Cortex of kidney (tissue), 1 donor: ENCODE measurements at places on chromosomes 16 and 17.

DNA sequence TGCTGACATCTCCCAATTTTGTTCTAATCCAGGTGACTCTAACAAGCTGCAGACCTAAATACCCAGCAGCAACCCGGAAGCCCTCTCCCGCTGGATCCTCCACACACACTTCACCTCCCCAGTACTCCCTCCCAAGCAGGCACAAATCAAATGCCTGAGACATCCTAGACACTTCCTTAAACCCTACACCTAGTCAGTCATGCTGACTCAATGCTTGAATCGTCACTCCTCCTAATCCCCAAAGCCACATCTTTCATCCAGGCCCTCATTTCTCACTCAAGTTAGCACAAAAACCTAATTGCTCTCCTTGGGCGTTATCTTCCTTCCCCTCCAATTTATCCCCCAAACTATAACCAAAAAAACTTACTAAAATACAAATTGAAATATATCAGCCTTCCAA is 32.7 kb downstream of the CMC2 start:
- no peak for DNase-seq

GRCh38 chr17:57401556-57402488 is 145.5 kb downstream of the MSI2 start:
- no peak for DNase-seq

- no peak for DNase-seq
Observed at GRCh38 chr16:89685916-89686315, 573 bp upstream of the CDK10 start.

- no peak for DNase-seq
Observed at GRCh38 chr17:30927756-30928155, 6.0 kb downstream of the ADAP2 start.

- no peak for DNase-seq
Observed at GRCh38 chr17:78923660-78924453, 1.3 kb downstream of the TIMP2 start.

GRCh38 chr17:62093188-62094155 is 28.4 kb upstream of the MED13 start:
- no peak for DNase-seq

DNA sequence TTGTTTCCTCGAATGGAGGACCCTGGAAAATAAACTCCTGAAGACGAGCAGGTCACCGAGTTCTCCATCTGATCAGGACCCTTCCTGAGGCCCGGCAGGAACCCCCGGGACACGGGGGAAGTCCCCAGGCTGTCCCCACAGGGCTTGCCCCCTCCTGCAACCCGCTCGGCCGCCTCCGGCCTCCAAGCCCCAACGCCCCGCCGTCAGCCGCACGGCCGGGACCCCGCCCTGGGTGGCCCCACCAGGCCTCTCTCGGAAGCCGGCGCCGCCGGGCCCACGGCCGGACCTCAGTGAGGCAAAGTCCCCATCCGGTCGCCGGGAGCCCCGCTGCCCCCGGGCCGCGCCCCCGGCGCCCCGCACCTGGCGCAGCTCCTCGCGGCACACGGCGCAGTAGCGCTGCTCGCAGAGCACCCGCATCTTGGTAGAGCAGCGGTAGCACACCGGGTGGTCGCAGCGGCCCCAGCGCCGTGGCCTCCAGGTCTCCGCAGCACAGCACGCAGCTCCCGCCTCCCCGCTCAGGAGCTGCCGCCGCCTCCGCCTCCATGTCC is 383 bp downstream of the ZNF598 start:
- no peak for DNase-seq

- DNase-seq = no peak
Observed at GRCh38 chr16:82203198-82203597, 33.2 kb upstream of the MPHOSPH6 start.

DNA sequence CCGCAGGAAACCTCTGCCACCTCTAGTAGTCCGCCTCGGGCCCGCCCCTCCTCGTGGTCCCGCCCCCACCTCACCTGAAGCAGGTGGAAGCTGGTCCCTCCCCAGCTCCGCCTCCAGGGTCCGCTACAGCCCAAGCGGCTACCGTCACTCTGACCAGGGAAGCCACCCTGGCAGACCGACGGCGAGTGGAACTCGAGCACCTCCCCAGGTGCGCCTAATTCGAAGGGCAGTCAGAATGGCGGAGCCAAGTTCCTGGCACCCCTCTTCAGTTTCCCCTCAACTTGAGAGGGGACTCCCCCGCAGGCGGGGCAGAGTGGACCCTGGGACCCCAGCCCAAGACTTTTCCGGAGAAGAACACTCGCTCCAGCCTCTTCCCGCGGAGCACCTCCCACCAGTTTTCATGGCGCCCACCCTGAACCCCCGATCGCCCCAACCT is 507 bp downstream of the FHOD1 start:
- DNase-seq = no peak

- no peak for DNase-seq
Observed at GRCh38 chr17:17455173-17455572, 21.6 kb upstream of the MED9 start.

DNA sequence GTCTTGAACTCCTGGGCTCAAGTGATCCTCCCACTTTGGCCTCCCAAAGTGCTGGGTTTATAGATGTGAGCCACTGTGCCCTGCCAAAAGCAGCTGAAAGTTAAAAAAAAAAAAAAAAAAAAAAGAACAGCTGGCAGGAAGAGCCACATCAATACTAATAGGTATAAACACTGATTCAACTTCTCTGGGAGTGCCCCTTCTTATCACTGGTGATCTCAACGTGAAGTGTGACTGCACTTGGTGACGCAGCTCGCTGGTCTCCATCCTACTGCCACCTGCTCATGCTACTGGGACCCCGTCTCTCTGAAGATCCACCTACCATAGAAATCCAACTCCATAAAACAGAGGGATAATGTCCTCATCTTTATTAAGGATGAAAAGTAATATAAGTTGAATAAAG is 40.8 kb downstream of the RNF157 start:
- no peak for DNase-seq

DNA sequence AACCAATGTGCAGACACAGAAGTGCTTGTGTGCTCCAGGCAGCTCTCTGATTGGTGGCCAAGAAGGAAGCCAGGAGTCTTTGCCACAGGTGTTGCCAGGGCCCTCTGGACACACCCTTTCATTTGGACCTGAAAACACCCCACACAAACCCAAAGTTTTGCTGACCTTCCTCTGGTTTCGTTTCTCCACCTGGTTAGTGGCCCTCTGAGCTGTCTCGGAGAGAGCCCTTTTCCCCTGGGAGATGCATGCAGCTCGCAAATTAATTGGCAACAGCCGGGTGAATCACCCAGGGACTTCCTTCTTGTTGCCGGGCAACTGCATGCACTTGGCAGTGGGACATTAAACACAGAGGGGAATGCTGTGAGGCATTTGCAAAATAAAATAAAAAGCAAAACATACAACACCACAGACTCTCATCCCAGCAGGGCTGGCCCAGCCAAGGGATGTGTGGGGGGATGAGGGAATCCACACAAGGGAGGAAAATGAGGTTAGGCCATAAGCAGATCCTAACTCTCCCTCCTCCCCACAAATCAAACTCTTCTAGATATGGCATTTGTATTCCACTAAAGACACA is 286.6 kb downstream of the SOX9 start:
- DNase-seq = no peak

DNA sequence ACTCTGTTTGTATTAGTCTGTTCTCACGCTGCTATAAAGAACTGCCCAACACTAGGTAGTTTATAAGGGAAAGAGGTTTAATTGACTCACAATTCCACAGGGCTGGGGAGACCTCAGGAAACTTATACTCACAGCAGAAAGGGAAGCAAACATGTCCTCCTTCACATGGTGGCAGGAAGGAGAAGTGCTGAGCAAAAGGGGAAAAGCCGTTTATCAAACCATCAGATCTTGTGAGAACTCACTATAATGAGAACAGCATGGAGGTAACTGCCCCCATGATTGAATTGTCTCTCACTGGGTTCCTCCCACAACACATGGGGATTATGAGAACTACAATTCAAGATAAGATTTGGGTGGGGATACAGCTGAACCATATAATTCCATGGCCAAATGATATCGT is 30.9 kb downstream of the ABCC1 start:
- DNase-seq = no peak
